ENCODE measurements at places on chromosomes 5 and 9.

DNA sequence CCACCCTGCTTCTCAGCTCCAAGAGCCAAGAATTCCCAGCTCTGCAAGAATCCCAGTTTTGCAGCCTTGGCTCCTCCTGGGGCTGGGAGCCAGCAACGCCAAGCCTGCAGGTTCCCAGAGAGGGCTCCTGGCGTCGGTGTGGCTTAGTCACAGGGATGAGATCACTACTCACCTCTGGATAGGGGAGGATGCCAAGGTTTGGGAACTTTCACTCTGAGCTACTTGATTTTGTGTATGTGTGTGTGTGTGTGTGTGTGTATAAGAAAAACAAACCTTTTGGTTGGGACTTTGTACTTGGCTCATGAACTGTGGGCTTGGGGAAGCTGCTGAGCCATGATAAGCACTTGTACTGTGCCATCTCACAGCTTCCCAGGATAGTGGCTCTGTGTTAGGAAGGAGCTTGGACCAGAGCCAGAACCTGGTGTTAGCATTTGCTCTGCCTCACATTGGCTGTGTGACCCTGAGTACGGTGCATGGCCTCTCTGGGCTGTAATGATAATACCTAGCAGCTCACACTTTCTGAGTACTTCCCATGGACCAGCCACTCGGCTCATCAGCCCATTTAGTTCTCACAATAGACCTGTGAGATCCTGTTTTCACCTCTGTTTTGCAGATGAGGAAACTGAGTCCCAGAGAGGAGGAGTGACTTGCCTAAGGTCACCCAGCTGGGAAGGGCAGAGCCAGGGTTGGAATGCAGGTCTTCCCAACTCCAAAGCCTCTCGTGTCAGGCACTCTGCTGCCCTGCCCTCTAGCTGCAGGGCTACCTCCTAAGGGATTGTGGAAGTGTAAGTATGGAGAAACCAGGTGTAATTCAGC is 41.4 kb upstream of the DAB2IP start:
- no peak for DNase-seq

DNA sequence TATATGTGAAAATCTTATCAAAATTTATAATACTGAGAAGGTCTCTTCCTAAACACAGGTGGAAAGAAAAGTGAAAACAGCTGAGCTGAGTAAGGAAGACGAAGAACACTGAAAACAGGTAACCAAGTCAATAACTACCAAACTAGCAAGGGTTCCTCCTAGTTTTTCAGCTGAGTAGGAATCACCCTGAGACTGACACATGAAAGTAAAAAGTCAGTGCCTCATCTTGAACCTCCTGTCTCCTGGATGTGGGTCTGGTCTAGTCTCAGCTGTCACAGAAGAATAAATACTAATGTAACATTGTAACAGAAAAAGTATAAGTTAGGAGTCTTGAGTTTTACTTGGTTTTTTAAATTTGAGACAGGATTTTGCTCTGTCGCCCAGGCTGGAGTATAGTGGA is 121.0 kb downstream of the MEF2C start:
- DNase-seq: no peak

DNA sequence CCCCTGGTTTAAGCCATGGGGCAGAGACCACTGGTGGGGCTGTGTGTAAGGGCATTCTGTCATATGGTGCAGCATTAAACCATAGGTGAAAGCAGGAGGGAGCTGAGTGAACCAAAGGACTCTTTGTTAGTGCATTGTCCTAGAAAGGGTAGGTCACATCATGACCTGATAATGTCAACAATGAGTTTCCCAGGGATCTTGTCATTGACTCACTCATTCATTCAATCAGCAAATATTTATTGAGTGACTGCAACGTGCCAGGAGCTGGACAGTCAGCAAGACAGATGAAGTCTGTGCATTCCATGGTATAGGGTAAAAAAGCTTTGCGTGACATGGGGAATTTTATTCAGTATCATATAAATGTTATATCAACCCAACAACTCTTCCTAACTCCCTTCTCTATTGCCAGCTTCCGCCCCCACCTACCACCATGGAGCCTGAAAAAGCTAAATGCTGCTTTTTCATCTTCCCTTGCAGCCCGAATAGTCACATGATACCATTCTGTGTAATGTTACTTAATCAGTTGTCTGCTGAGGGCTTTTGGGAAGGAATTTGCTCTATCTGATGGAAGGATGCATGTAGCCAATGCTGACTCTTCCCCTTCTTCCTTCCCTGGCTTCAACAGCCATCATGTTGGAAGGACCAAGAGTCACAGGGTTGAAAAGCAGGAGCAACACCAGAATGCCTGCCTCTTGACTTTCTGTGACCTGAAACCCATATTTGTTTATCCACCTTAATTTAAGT is 11.5 kb upstream of the OTULINL start:
- no peak for DNase-seq

DNA sequence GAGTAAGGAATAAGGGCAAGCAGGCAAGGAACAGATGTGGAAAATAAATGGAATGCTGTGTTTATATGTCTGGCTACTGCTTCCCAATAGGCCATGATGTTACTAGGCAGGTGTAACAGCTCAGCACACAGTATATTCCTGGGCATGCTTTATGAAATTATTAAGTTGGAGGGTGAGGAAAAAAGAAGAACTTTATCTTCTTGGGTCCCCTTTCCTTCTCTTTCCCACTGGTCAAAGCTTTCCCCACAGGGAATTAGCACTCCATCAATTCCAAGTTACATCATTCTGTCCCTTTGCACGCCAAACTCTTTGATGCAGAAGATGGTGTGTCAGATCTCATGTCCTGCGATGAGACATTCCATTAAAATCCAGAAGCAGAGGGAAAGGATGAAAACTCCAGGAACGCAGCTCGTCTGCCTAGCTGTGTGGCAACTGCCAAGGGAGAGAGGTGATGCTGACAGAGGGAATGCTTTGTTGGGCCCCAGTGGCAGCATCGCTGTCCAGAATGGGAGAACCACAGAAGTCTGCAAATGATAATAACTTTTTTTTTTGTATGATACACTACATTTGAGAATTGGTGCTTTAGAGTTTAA is 447.3 kb upstream of the ARRDC3 start:
- DNase-seq: no peak

GRCh38 chr5:107486489-107486888 is 184.2 kb downstream of the EFNA5 start:
- DNase-seq: no peak

All from activated CD8-positive, alpha-beta memory T cell treated with anti-CD3 and anti-CD28 coated beads for 1 hour (primary cell).